CD4-positive, alpha-beta T cell (primary cell): ENCODE measurements at places on chromosomes 16 and 17.
A peak's percentile ranks its signal among the peaks of the same experiment; 100 is the strongest.

GRCh38 chr16:69476920-69477443 lies 52.6 kb downstream of the CYB5B start:
- H3K27me3 ChIP-seq, result no peaks in the 10 kb centered on the region
- no peak overlapping the region for H3K4me3 ChIP-seq
- no peaks in the 10 kb centered on the region for H3K4me1 ChIP-seq
- no peak for DNase-seq
- H3K36me3 ChIP-seq, result no peaks in the 10 kb centered on the region

DNA sequence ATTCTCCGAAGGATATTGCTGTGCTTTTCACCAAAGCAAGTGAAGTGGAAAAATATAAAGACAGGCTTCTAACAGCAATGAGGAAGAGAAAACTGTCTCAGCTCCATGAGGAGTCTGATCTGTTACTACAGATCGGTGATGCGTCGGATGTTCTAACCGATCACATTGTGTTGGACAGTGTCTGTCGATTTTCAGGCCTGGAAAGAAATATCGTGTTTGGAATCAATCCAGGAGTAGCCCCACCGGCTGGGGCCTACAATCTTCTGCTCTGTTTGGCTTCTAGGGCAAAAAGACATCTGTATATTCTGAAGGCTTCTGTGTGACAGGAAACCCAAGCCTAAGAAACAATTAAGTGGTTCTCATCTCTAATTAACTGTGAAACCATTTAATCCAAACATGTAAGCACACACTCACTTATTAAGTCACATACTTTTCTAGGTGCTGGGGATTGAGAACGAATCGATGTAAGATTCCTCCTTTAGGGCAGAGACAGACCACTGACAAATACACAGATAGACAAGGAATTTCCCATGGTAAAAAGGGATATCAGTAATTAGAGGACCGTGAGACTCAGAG lies 22.8 kb downstream of the SLFN5 start:
- peaks cover 81% of the 10 kb centered on the region for H3K36me3 ChIP-seq
- H3K27ac ChIP-seq, result peak overlapping the region; percentile 6
- H3K4me3 ChIP-seq, result no peak overlapping the region
- no peaks in the 10 kb centered on the region for H3K27me3 ChIP-seq
- DNase-seq, result no peak

DNA sequence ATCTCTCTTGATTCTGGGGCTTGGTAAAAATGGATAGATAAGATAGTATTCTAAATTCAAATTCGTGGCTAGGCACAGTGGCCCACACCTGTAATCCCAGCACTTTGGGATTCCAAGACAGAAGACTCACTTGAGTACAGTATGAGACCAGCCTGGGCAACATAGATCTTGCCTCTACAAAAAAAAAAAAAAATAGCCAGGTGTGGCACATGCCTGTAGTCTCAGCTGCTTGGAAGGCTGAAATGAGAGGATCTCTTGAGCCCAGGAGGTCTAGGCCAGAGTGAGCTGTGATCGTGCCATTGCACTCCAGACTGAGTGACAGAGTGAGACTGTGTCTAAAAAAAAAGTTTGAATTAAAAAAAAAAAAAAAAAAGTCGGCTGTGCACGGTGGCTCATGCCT lies 9.3 kb downstream of the PDP2 start:
- H3K27ac ChIP-seq, result no peak overlapping the region
- DNase-seq, result no peak
- no peaks in the 10 kb centered on the region for H3K27me3 ChIP-seq
- peaks cover 15% of the 10 kb centered on the region for H3K36me3 ChIP-seq
- H3K4me3 ChIP-seq, result no peak overlapping the region
- H3K4me1 ChIP-seq, result peaks cover 7% of the 10 kb centered on the region

GRCh38 chr17:70677783-70678647 lies 508.7 kb downstream of the KCNJ2 start:
- H3K27me3 ChIP-seq, result no peaks in the 10 kb centered on the region
- no peak for DNase-seq
- no peaks in the 10 kb centered on the region for H3K36me3 ChIP-seq
- no peak overlapping the region for H3K4me3 ChIP-seq
- no peaks in the 10 kb centered on the region for H3K4me1 ChIP-seq

- no peak overlapping the region for H3K4me3 ChIP-seq
- no peak overlapping the region for H3K27ac ChIP-seq
- H3K27me3 ChIP-seq, result no peaks in the 10 kb centered on the region
- DNase-seq, result no peak
Measured at GRCh38 chr16:11175787-11176341, 80.1 kb downstream of the SOCS1 start.

GRCh38 chr17:47882247-47882646 lies 13.8 kb upstream of the SP2 start:
- peaks cover 7% of the 10 kb centered on the region for H3K27me3 ChIP-seq
- no peak for DNase-seq
- H3K27ac ChIP-seq, result no peak overlapping the region
- H3K4me1 ChIP-seq, result peaks cover 41% of the 10 kb centered on the region
- H3K36me3 ChIP-seq, result no peaks in the 10 kb centered on the region

DNA sequence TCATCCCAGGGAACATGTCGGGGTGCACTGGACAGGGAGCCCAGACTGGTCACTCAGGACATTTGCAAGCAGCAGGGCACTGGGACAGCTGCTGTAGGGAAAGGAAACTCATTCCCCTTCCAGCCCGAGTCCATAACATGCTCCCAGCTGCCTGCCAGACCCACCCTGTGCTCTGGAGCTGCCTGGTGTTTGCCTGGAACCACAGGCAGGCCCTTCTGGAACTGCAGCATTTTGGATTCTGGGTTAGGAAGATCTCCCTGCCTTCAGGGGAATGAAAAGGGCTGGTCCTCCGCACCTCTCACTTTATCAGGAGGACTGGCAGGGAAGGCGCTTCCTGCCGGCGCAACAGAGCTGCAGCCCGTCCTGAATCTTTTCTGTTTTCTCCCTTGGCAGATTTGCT lies 41.2 kb downstream of the MEAK7 start:
- no peak for DNase-seq
- no peaks in the 10 kb centered on the region for H3K27me3 ChIP-seq
- no peak overlapping the region for H3K27ac ChIP-seq

- DNase-seq, result no peak
- no peaks in the 10 kb centered on the region for H3K4me1 ChIP-seq
- H3K36me3 ChIP-seq, result no peaks in the 10 kb centered on the region
- no peak overlapping the region for H3K4me3 ChIP-seq
Measured at GRCh38 chr16:66064801-66065530, 301.5 kb upstream of the CDH5 start.

GRCh38 chr16:35188288-35189155 lies 1729.1 kb downstream of the TP53TG3F start:
- H3K36me3 ChIP-seq, result no peaks in the 10 kb centered on the region
- no peak overlapping the region for H3K4me3 ChIP-seq
- no peaks in the 10 kb centered on the region for H3K4me1 ChIP-seq

DNA sequence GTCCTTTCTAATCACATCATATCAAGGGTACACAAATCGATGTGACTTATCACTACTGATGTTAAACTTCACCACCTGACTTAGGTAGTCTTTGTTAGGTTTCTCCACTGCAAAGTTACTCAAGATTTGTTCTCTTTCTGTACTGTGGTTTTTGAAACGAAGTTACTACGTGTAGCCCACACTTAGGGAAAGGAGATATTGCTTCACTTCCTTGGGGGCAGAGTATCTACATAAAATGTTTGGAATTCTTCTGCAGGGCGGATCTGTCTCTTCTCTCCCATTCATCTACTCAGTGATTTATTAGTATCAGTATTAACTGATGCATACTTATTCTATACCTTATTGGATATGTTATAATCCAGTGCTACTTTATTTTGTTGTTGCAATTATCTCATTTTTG lies 403.6 kb upstream of the MON1B start:
- no peak overlapping the region for H3K4me3 ChIP-seq
- no peak for DNase-seq
- no peaks in the 10 kb centered on the region for H3K36me3 ChIP-seq
- H3K27me3 ChIP-seq, result no peaks in the 10 kb centered on the region
- H3K4me1 ChIP-seq, result no peaks in the 10 kb centered on the region
- H3K27ac ChIP-seq, result no peak overlapping the region

GRCh38 chr16:1028056-1028455 lies 44.5 kb upstream of the SSTR5 start:
- H3K4me1 ChIP-seq, result no peaks in the 10 kb centered on the region
- no peaks in the 10 kb centered on the region for H3K36me3 ChIP-seq
- peaks cover 8% of the 10 kb centered on the region for H3K27me3 ChIP-seq
- no peak overlapping the region for H3K27ac ChIP-seq
- no peak for DNase-seq

- H3K4me1 ChIP-seq, result no peaks in the 10 kb centered on the region
- no peak overlapping the region for H3K4me3 ChIP-seq
- no peaks in the 10 kb centered on the region for H3K36me3 ChIP-seq
- DNase-seq, result no peak
Measured at GRCh38 chr17:72104863-72105234, 16.0 kb upstream of the SOX9 start.

- H3K27me3 ChIP-seq, result no peaks in the 10 kb centered on the region
- H3K4me3 ChIP-seq, result no peak overlapping the region
- peaks cover 92% of the 10 kb centered on the region for H3K36me3 ChIP-seq
- peak; percentile 52 for DNase-seq
- H3K4me1 ChIP-seq, result peaks cover 65% of the 10 kb centered on the region
Measured at GRCh38 chr17:75240394-75241142, 20.8 kb downstream of the GGA3 start.

- peaks cover 87% of the 10 kb centered on the region for H3K4me1 ChIP-seq
- H3K4me3 ChIP-seq, result peak overlapping the region; percentile 86
- peaks cover 30% of the 10 kb centered on the region for H3K36me3 ChIP-seq
- H3K27me3 ChIP-seq, result no peaks in the 10 kb centered on the region
- peak overlapping the region; percentile 99 for H3K27ac ChIP-seq
- peak; percentile 88 for DNase-seq
Measured at GRCh38 chr17:8153957-8154607, 1.9 kb upstream of the PER1 start.

- H3K27ac ChIP-seq, result no peak overlapping the region
- H3K4me1 ChIP-seq, result peaks cover 5% of the 10 kb centered on the region
- H3K36me3 ChIP-seq, result peaks cover 21% of the 10 kb centered on the region
- no peak overlapping the region for H3K4me3 ChIP-seq
- H3K27me3 ChIP-seq, result no peaks in the 10 kb centered on the region
- no peak for DNase-seq
Measured at GRCh38 chr17:57622683-57623433, 122.2 kb downstream of the CCDC182 start.

DNA sequence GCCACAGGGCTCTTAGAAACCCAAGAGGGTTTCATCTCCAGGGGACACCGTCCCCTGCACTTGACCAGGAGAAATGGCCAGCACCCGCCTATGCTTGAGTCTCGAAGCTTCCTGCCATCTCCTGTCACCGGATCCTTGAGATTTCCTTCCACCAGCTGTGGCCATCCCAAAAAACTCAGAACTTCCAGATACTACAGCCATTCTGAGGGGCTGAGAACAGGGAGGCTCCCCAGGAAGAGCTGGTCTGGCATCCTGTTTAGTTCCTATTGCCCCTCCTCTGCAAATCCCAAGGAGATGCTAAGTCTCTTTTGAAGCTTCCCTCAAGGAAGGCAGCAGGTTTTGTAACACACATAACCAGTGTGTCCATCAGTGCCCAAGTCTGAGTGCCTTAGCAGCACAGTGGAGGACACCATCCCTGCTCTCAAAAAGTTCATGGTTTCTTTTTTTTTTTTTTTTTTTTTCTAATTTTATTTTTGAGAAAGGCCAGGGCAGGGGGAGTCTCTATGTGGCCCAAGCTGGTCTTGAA lies 2.0 kb downstream of the UBALD2 start:
- no peaks in the 10 kb centered on the region for H3K27me3 ChIP-seq
- H3K27ac ChIP-seq, result peak overlapping the region; percentile 77

GRCh38 chr16:22189473-22190080 lies 16.5 kb upstream of the EEF2K start:
- H3K4me3 ChIP-seq, result peak overlapping the region; percentile 65
- H3K36me3 ChIP-seq, result no peaks in the 10 kb centered on the region
- no peaks in the 10 kb centered on the region for H3K27me3 ChIP-seq
- peaks cover 71% of the 10 kb centered on the region for H3K4me1 ChIP-seq

DNA sequence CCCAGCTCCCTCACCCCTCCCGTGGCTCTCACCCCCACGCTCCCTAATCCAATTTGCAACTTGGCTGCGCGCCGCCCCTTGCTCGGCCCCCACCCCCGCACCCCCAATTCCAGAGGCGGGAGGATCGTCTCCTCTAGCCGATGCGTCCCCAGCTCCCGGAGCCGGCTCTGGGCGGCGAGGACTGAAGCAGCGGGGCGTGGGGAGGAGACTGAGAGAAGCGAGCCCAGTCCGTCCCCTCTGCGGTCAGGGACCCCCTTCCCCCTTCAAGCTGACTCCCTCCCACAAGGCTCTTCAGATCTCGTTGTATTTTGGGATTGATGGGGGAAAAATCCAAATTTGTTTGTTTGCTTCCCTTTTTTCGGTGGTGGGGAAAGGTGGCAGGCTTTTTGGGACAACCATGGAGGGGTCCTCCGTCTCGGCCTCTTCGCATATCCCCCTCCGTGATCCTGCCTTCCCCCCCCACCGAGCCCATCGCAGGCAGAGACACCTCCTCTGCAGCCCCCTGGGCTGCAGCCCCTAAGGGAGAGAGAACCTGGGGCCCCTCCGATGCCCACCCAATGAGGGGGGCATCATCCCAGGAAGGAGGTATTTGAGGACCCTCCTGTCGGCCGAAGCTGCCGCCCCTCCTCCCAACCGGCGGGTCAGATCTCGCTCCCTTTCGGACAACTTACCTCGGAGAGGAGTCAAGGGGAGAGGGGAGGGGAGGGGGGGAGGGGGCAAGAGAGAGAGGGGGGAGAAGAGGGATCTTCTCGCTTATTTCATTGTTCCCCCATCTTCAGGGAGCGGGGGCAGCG lies 466 bp downstream of the NEUROD2 start:
- H3K27me3 ChIP-seq, result peaks cover 73% of the 10 kb centered on the region
- H3K4me3 ChIP-seq, result no peak overlapping the region
- H3K27ac ChIP-seq, result no peak overlapping the region
- H3K4me1 ChIP-seq, result peaks cover 48% of the 10 kb centered on the region
- H3K36me3 ChIP-seq, result no peaks in the 10 kb centered on the region

- DNase-seq, result no peak
- no peaks in the 10 kb centered on the region for H3K27me3 ChIP-seq
- no peaks in the 10 kb centered on the region for H3K36me3 ChIP-seq
Measured at GRCh38 chr17:9080296-9080914, 59.1 kb downstream of the NTN1 start.

- no peak for DNase-seq
- no peak overlapping the region for H3K27ac ChIP-seq
- H3K4me3 ChIP-seq, result no peak overlapping the region
- no peaks in the 10 kb centered on the region for H3K4me1 ChIP-seq
- H3K36me3 ChIP-seq, result no peaks in the 10 kb centered on the region
Measured at GRCh38 chr16:84284154-84284722, 10.4 kb upstream of the WFDC1 start.

- no peaks in the 10 kb centered on the region for H3K27me3 ChIP-seq
- H3K4me1 ChIP-seq, result peaks cover 85% of the 10 kb centered on the region
- H3K27ac ChIP-seq, result peak overlapping the region; percentile 49
- no peak for DNase-seq
Measured at GRCh38 chr17:74466828-74467184, 372 bp downstream of the CD300A start.

- no peak overlapping the region for H3K27ac ChIP-seq
- peak; percentile 3 for DNase-seq
- no peaks in the 10 kb centered on the region for H3K27me3 ChIP-seq
- H3K4me1 ChIP-seq, result peaks cover 12% of the 10 kb centered on the region
Measured at GRCh38 chr16:46884513-46885293, 541 bp downstream of the GPT2 start.

GRCh38 chr16:72878301-72879269 lies 169.3 kb downstream of the ZFHX3 start:
- no peak overlapping the region for H3K4me3 ChIP-seq
- H3K4me1 ChIP-seq, result peaks cover 4% of the 10 kb centered on the region
- H3K36me3 ChIP-seq, result no peaks in the 10 kb centered on the region
- DNase-seq, result no peak
- H3K27me3 ChIP-seq, result no peaks in the 10 kb centered on the region
- no peak overlapping the region for H3K27ac ChIP-seq

GRCh38 chr17:50508573-50509460 lies 578 bp downstream of the MYCBPAP start:
- H3K4me3 ChIP-seq, result peak overlapping the region; percentile 68
- no peaks in the 10 kb centered on the region for H3K27me3 ChIP-seq
- no peak overlapping the region for H3K27ac ChIP-seq
